ENCODE measurements at places on chromosomes 16 and 17.

GRCh38 chr16:85255777-85256176, 143.5 kb upstream of the CIBAR2 start:
- DNase-seq = no peak

DNA sequence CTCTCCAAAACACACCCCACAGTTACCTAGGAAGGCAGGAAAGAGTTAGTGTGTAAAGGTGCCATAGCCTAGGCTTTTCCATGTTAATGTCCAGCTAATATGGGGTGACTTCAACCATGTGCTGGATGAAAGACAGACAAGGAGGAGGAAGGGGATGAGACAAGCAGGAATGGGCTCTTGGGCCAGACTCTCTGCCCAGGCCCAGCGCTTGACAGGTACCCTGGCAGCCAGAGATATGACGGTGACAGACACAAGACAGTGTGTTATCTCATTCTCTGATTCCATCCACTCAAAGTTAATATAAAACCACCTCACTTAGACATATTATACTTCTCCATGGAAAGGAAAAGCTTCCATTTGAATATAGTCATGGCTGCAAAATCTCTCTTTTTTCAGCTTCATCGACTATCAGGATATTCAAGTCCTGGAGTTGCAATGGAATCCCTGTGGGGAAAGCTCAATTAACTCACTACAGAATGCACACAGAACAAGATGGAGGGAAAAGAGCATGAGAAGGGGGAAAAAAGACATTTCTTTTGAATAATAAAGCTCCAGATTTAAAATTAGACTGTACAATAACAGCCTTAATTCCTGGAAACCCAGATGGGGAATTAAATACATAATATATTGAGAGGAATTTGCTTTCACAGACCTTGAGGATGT, 596.7 kb downstream of the TOX3 start:
- no peak for DNase-seq

GRCh38 chr17:36500745-36501225, 14.3 kb downstream of the ZNHIT3 start:
- no peak for DNase-seq

GRCh38 chr16:21683184-21683583, 19.4 kb downstream of the OTOA start:
- no peak for DNase-seq

- DNase-seq = no peak
Observed at GRCh38 chr17:67092291-67092690, 47.9 kb downstream of the CACNG1 start.

DNA sequence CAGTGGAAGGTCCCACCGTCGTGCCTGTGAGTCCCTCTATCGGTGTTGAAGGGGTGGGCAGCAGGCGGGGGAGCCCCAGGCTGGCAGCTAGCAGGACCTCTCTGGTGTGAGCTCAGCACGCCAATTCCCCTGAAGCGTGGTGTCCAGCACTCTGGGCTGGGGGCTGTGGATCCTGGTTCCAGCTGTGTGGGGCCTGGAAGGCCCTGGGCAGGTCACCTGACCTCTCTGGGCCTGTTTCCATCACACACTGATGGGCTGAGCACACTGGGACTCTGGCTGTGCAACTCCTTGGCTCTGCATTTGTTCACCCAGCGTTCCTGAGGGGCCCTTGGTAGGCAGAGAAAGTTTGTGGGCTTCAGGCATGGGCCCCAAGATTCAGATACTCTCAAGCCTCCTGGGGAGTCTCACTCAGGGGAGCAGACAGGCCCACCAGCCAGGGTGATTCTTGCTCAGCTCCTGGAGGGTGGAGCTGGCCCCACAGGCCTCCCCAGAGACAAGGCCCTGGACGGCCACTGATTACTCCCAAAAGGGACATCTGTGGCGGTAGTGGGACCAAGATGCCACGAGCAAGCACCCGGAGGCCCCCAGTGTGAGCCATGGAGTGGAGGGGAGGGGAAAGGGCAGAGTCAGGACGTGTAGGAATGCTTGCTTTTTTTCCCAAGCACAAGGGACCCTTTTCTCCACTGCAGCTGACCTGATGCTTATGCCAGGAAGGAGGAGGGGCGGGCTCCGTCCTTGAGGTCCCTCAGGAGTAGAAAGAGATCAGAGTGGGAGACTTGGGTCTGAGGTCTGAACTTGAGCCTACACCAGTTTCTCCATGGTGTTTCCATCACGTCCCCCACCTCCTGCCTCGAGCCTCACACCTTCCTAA, 8.5 kb downstream of the SCGB1C2 start:
- no peak for DNase-seq

- no peak for DNase-seq
Observed at GRCh38 chr16:1472974-1473373, 1.9 kb downstream of the CLCN7 start.

- DNase-seq = no peak
Observed at GRCh38 chr16:58503166-58503862, 3.4 kb downstream of the NDRG4 start.

- no peak for DNase-seq
Observed at GRCh38 chr17:37512442-37513068, 22.9 kb downstream of the DUSP14 start.

GRCh38 chr16:50121721-50122445, 31.2 kb upstream of the TENT4B start:
- DNase-seq = no peak

GRCh38 chr17:15744885-15745284, 12.8 kb downstream of the TBC1D26 start:
- DNase-seq = no peak

Data from AG04449 (cell line).